ENCODE measurements at places on chromosomes 1 and 21.

GRCh38 chr21:15701830-15702229 is 28.0 kb upstream of the USP25 start:
- no peak for DNase-seq

DNA sequence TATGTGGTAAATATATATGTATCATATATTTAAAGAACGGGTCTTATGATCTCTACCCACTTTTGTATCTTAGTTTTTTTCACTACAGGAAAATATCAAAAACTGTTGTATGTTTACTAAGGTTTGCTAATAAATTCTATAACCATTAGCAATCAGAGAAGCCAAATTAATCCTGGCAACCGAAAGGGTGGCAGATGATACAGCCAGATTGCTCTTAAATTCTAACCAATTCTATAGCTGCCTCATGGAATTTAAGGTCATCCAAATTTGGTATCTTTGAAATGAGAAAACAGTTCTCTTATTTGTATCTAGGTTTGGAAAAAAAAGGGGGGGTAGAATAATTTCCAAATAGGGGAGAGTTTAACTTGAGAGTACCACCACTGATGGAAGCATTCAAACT is 591.2 kb downstream of the SMYD3 start:
- DNase-seq: no peak

DNA sequence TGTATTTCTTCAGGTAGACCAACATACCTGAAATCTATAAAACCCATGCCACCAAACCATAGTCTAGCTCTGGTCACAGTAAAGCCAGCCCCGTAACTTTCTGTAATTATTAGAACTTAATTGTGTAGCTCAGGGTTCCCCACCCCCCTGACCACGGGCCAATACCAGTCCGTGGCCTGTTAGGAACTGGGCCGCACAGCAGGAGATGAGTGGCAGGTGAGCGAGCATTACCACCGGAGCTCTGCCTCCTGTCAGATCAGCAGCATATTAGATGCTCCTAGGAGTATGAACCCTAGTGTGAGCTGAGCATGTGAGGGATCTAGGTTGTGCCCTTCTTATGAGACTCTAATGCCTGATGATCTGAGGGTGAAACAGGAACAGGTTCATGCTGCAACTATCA is 14.6 kb downstream of the TENT5C start:
- DNase-seq: no peak

DNA sequence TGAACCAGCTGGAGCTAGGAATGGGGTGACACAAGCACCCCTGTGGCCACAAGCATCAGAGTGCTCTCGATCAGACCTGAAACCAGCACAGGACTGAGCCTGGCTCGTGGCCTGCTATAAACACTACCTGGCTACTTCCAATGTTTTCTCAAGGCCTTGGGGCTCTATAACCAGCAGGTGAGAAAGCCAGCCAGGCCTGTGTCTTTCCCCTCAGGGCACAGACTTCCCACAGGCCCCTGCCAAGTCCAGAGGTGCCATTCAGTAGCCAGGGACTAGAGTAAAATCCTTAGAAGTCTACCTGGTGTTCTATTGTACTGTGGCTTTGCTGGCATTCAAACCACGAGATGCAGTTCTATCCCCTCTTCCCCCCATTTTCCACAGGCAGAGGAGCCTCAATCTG is 22.6 kb downstream of the OR2G3 start:
- DNase-seq: no peak

- no peak for DNase-seq
These were observed 1.5 kb upstream of the ARHGEF11 start for GRCh38 chr1:157047062-157047410.

- DNase-seq: no peak
These were observed at the start of gene C1QA for GRCh38 chr1:22636353-22636752. Gene C1QA (plus strand): TSS chr1:22636628. CDS start chr1:22637617, 989 bp downstream.

DNA sequence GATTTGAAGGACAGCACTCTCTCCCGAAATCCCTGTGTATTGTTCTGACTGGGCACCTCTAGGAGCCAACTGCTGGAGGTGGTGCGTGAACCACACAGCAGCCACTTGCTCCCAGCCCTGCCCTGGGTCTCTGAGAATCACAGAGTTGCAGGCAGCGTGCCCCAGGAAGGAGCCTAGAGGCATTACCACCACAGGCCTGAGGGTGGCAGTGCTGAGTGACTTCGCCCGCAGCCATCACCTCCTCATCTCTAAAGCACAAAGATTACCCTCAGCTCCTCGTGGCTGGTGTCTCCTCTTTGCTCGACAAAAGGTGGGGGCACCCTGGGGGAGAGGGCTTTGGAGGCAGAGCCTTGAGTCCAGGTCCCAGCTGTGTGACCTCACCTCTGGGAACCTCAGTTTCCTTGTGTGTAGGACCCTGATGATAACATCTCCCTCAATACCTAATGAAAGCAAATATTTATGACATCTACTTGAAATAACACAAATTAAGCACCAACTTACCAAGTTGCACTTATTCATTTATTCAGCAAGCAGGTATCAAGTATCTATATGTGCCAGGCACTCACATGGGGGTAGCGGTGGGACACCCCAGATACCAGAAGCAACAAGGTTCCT is 86.3 kb downstream of the VWA5B1 start:
- peak; percentile 79 for DNase-seq

GRCh38 chr1:185039726-185040407 is 5.5 kb upstream of the RNF2 start:
- no peak for DNase-seq

DNA sequence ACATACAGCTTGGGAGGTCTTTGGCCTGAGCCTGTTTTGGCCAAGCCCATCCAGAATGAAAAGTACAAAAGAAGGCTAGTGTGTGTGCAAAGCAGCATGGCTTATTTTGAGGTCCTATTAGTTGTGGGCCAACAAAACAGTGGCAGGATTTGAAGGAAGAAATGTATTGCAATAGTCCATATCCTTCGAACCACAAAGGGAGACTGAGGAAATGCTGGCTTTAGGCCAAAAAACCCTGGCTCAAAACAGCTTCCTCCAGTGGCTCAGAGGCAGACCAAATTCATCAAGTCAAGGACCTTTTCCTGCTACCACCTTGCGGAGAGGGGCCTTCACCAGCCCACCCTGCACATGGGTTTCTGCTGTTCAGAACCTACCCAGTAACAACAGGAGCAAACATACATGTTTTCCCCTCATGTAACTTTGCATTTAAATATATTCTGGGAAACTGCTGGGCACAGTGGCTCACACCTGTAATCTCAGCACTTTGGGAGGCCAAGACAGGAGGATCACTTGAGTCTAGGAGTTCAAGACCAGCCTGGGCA is 43.3 kb downstream of the VPS26C start:
- DNase-seq: no peak

DNA sequence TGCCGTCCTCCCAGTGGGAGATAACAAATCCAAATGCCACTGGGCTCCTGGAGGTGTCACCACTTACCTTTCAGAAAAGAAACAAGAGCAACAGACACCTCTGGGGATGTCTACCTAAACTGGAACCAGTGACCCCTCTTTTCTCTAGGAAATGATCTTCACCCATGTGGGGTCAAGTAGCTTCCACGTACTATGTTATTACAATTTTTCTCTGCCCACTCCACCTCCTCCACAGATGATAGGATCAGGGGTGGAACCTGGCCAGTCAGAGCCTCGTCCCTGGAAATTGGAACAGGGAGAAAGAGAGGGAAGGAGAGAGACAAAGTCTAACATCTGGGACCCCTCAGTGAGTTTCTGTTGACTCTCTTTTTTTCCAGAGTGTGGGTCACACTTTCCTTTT is 50.1 kb downstream of the H3-3A start:
- DNase-seq: no peak

DNA sequence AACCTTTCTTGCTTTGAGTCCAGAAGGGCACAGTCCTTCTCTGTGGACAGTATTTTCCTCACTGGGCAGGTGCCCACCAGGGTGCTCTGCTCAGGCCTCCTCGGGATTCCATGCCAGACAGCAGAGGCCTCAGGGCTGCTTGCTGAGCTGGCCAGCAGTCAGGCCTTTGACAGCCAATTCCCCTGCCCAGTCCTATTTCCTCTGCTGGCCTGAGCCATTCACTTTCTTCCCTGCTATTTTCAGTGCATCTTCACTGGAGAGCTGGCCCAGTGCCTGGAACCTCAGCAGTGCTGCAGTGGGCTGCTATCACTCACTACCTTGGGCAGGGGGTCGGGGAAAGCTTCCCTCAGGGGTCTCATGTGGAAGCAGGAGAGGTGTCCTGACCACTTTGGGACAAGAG is 33.2 kb downstream of the KCNA10 start:
- no peak for DNase-seq

- DNase-seq: peak; percentile 60
These were observed 93.2 kb downstream of the CTH start for GRCh38 chr1:70504176-70504820.

- DNase-seq: peak; percentile 25
These were observed 110.6 kb downstream of the HS2ST1 start for GRCh38 chr1:87024936-87025540.

GRCh38 chr21:34144224-34144623 is 70.8 kb downstream of the MRPS6 start:
- no peak for DNase-seq

- no peak for DNase-seq
These were observed 294.4 kb upstream of the NR5A2 start for GRCh38 chr1:199733125-199733524.

DNA sequence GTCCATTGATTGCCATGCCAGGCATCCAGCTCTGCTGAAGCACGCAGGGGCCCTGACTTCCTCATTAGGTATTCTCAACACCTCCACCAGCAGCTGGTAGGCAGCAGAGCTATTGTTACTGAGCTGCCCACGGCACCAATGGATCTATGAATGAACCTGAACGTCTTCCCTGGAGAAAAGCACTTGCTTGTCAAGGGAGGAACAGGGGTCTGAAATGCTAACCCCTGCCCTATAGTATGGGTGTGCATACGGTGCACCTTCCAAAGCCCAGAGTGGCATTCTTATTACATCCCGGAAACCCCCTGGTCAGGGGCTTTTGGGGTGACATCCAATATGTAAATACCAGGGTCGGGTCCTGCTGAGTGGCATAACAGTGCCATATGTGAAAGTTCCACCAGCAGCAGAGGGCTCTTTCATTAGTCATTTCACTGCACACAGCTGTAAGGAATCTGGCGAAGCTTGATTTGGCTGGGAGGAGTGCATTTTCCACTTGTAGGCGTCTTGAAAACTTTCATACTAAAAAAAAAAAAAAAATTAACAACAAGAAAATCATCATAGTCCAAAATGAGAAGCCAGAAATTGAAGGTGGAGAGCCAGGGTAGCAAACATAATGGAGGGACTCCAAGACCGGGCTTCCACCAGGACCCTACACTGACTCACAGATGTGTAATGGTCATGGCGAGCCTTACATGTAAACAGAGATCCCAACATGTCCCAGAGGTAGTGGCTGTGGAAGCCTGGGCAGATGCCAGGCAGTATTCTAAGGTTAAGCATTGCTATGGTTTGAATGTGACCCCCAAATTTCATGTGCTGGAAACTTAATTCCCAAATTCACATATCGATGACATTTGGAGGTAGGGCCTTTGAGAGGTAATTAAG is 58.8 kb upstream of the PRDX6 start:
- DNase-seq: no peak

- DNase-seq: no peak
These were observed 28.9 kb upstream of the LYPLAL1 start for GRCh38 chr1:219144658-219145315.

DNA sequence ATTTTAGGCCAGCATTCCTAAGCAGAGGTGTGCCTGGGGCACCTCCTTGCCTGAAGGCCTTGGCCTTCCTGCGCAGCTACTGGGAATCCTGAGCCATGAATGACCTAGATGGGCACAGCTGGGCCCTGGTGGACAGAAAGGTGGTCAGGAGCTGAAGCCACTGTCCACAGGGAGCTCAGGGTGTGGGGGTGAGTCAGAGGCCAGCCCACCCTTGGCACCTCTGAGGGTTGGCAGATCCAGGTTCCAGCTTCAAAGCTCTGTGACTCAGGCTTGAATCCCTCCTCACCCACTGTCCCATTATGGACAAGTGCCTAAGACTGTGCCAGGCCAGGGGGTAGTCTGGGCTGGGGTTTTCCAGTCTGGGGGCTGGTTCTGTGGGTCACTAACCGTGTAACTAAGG is 6.4 kb upstream of the EDN2 start:
- no peak for DNase-seq

GRCh38 chr1:160578525-160579191 is 638 bp downstream of the CD84 start:
- DNase-seq: no peak

DNA sequence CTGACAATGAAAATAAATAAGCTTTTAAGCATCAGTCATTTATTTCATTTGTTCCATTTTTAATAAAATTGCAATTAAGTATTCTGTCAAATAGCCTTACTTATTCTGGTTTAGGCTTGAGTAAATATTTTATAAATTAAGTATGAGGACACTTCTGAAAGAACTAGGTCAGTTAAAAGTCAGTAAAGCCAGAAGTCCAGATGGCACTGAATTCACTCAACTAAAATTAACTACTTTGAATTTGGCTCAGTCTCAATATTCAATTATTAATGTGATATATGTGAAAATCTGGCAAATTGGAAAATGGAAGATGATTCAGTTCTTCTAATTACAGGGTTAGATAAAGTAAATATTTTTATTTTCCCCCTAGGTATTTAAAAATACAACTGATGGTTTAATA is 174.2 kb downstream of the BRINP3 start:
- DNase-seq: no peak

DNA sequence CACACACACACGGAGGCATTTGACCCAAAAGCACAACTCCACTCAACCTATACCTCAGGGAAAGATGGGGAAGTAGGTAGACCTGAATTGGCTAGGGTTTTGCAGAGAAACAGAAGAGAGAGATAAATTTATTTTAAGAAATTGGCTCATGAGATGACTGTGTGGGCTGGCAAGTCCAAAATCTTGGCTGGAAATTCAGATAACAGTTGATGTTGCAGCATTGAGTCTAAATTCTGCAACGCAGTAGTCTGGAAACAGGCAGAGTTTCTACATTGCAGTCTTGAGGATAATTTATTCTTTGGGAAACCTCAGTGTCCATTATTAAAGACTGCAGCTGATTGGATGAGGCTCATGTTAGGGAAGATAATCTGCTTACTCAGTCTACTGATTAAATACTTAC is 4.3 kb upstream of the LCE2B start:
- DNase-seq: no peak

- peak; percentile 77 for DNase-seq
These were observed 5.6 kb upstream of the S100A7 start for GRCh38 chr1:153465811-153466636.

- no peak for DNase-seq
These were observed 95.1 kb downstream of the LIPI start for GRCh38 chr21:14115646-14116045.

DNA sequence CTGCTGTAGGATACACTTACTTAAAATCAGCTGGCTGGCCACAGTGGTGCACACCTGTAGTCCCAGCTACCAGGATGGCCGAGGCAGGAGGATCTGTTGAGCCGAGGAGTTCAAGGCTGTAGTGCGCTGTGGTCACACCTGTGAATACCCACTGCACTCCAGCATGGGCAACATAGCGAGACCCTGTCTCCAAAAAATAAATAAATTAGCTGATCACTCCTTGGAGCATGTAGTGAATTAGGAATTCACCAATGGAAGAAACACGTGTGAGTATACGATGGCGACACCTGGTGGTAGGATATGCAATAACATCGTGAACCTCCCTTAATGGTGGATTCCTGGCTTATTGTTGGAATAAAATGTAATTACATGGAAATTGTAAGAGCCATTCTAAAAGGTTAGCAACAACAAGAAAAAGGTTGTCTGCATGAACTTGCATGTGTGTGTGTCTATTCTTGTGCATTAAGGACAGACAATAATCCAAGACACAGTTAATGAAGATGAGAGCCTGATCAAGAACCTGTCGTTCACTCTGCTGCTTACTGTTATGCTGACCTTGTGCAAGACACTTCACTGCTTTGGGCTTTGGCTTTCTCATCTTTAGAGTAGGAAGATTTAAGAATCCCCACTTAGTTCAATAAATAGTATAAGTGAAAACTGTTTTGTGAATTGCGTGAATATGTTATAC is 38.6 kb upstream of the COX20 start:
- DNase-seq: peak; percentile 57
